ENCODE measurements at places on chromosomes 4 and X.
A peak's percentile ranks its signal among the peaks of the same experiment; 100 is the strongest.

DNA sequence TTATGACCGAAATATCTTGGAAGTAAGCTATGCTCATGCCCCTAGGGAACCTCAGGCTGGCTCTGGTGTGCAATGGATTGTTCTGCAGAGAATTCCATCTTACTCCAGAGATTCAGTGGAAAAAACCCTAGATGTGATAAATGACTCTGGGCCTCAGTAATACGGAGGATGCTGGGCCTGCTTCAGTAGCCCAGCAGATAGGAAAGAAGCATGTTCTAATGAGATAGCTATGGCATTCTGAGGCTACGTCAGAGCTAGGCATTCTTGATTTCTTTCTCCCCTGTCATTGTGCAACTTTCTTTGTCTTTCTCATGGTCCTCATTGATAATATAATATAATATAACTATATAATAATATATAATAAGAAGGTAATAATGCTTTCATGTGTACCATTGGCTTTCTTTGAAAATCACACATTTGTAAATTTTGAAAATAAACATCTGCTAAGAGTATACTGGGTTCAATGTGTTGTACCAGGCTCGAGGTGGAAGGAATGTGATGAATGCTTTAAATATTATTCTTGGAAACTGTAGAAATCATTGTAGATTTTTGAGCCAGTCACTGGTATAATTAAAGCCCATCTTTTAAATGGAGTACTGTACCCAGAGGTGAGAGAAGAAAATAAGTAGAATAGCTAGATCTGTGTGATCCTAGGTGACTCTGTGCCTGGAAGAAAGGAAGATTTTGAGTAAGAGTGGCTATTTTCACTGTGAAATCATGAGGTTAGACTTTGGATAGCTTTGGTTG, 152.0 kb downstream of the IL15 start:
- DNase-seq: no peak

- DNase-seq: no peak
Measured at GRCh38 chr4:91366554-91366953, 937.2 kb upstream of the GRID2 start.

GRCh38 chrX:8724300-8724699, 7.6 kb downstream of the ANOS1 start:
- no peak for DNase-seq

DNA sequence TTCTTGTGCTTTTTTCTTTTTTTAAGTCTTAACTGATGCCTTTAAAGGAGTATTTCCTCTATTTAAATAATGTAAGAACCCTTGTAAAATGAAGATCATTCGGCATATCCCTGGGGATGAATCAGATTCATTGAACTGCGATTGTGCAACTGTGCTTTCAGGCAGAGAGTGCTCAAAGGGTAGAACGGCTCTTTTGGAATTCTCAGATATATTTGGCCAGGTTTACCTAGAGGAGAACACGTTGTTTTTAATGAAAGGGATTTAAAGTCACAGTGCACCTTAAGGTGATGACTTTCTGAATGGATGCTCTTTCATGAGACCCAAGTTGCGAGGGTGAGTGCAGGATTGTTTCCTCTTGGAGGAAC, 51.6 kb upstream of the ELOVL6 start:
- DNase-seq: no peak

- peak; percentile 89 for DNase-seq
Measured at GRCh38 chr4:2936773-2937145, 26.4 kb downstream of the NOP14 start.
